ENCODE measurements at places on chromosomes 4 and X.
A peak's percentile ranks its signal among the peaks of the same experiment; 100 is the strongest.

GRCh38 chr4:185113340-185113739, 29.7 kb upstream of the SLC25A4 start:
- no peak for DNase-seq

DNA sequence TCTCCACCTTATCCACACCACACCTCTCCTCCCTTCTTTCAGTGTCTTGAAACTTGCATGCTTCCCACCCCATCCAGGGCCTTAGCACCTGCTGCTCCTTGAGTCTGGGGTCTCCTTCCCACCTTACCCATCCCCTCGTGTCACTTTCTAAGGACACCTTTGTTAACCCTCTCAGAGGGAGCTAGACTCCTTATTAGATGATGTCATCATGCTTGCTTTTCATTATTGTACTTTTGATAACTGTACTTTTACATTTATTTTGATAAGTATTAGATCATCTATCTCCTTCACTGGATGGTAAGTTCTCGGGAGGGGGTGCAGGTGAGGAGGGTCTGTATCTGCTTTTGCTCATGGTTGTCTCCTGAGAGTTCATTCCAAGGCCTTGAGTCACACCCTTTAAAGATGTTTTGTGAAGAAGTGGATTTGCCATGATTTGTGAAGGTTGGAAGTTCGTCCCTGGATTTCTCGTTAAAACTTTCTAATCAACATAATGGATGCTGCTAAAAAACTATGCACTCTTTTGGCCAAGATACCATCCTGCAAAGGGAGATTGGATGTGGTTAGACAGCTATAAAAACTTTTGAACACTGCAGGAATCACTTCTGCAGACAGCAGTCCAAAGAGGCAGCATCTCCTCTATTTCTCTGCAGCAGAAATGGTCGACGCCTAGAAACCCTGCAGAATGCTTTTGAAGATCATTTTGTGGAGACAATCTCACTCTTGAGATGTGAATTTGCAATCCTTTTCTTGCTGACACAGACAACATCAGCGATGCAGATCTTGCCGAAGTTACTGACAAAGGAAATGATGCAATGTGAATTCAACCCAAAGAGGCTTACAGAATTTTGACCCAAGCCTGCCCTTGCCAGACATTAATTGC, 69.6 kb downstream of the ENPP6 start:
- no peak for DNase-seq

GRCh38 chr4:24802648-24803047, 7.3 kb downstream of the SOD3 start:
- no peak for DNase-seq

DNA sequence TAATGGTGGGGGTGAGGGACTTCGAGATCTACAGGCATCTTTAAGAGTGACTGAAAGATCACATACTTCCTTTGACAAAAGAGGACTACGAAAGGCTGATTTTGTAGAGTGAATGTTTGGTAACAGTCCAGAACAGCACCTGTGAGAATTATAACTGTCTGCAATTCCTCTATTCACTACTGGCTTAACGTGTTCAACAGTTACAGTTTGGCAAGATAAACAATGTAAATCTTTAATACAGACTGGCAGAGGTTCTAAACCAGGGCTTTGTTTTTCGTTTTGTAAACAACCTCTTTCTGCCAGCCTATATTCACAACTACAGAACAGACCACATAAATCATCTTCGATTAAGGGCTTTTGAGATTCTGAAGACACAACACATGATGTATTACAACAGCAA, 66.9 kb downstream of the NCAPG start:
- DNase-seq, result no peak

GRCh38 chr4:75673027-75673958, at the start of gene G3BP2:
Gene G3BP2, minus strand, starts transcription at chr4:75673411. Its CDS starts 11,386 bp downstream, at chr4:75662025.
- peak; percentile 99 for DNase-seq

- no peak for DNase-seq
Measured at GRCh38 chr4:80015407-80016189, 57.4 kb downstream of the ANTXR2 start.

DNA sequence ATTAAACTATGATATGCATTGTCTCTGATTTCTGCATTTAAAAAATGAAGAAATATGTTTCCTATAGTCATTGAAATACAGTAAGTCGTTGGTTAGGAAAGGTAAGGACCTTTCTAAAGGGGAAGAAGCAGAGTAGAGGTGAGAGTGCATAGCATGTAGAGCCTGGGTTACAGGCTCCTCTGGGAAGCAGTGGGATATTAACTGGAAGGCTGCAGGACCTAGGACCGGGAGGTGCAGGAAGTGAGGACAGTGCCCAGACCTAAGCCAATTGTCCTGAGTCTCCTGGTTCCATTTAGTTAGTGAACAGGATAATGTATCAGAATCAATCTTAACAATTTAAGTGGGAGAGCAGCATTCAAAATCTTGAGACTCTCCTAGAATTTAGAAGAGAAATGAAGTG, 237.1 kb upstream of the NUDT6 start:
- no peak for DNase-seq

GRCh38 chr4:5704276-5704675, 4.1 kb downstream of the EVC2 start:
- DNase-seq, result no peak
